ENCODE measurements at places on chromosomes 3 and 15. TPM values are rescaled to one million over a fixed set of nuclear protein-coding genes. Genes with fewer than 3 reads are reported as not detected.
A peak's percentile ranks its signal among the peaks of the same experiment; 100 is the strongest.

DNA sequence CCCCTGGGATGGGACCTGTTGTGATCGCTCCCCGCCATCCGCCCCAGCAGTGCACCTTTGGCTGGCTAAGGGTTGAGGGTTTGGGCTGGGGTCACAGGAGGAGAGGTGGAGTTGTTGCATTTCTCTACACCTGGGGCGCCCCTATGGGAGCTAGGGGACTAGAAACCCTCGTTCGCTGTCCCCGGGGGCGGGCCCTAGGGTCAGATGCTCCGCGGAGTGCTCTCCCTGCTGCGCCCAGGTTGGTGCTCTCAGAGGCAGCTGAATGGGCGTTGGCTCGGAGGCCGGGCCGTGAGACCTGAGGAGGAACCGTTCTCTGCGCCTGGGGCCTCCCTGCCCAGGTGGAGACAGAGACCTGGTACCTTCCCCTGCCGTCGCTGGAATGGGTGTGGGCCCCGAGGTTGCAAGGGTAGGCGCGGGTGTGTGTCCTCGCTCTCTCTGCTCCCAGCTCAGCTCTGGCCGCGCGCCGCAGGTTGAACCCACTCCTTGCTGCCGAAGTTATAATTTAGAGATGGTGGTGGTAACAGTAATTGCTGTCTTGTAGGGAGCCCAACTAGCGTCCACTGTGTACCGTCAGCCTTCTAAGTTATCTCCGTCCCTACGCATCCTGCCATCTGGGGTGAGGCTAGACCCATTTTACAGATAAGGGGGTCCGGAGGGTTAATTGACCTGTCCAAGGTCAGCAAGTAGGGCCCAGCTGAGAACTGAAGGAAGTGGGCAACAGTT is 965 bp downstream of the FLNB start:
- no peak overlapping the region for H3K27ac ChIP-seq
- no peaks in the 10 kb centered on the region for H3K36me3 ChIP-seq
- H3K27me3 ChIP-seq: no peaks in the 10 kb centered on the region
- H3K4me1 ChIP-seq: peaks cover 5% of the 10 kb centered on the region
- H3K4me3 ChIP-seq: peak overlapping the region; percentile 91
- peak; percentile 50 for DNase-seq

DNA sequence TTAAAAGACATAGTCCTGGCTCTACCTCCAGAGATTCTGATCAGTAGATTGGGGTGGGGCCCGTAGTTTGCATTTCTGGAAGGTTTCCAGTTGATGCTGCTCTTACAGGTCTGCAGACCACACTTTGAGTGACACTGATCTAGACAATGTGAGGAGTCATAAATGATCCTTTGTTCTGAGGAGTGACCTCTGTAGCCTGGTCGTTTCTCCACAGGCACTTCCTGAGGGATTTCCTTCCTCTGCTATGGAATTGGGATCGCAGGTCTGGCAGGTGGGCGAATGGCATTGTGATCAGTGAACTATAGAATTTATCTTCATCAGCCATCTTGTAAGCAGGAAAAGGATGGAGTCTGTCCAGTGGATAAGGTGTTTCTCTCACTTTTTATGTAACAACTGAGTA is 5.5 kb downstream of the GFM1 start:
- H3K27me3 ChIP-seq: no peaks in the 10 kb centered on the region
- no peak for DNase-seq
- no peaks in the 10 kb centered on the region for H3K4me1 ChIP-seq

GRCh38 chr3:172142051-172142863 is 102.9 kb downstream of the FNDC3B start:
- H3K27ac ChIP-seq: no peak overlapping the region
- H3K36me3 ChIP-seq: no peaks in the 10 kb centered on the region
- H3K4me1 ChIP-seq: peaks cover 23% of the 10 kb centered on the region
- H3K27me3 ChIP-seq: no peaks in the 10 kb centered on the region
- no peak overlapping the region for H3K4me3 ChIP-seq

- no peak overlapping the region for H3K4me3 ChIP-seq
- H3K27ac ChIP-seq: no peak overlapping the region
- no peaks in the 10 kb centered on the region for H3K4me1 ChIP-seq
- no peak for DNase-seq
- H3K27me3 ChIP-seq: no peaks in the 10 kb centered on the region
Measured at GRCh38 chr3:52013802-52014598, 18.3 kb upstream of the RPL29 start.

Gene SCN5A
- total RNA-seq: 11.4 TPM

Gene PLCH1
- 17.4 TPM for total RNA-seq
